ENCODE measurements at places on chromosomes 3 and 15.

DNA sequence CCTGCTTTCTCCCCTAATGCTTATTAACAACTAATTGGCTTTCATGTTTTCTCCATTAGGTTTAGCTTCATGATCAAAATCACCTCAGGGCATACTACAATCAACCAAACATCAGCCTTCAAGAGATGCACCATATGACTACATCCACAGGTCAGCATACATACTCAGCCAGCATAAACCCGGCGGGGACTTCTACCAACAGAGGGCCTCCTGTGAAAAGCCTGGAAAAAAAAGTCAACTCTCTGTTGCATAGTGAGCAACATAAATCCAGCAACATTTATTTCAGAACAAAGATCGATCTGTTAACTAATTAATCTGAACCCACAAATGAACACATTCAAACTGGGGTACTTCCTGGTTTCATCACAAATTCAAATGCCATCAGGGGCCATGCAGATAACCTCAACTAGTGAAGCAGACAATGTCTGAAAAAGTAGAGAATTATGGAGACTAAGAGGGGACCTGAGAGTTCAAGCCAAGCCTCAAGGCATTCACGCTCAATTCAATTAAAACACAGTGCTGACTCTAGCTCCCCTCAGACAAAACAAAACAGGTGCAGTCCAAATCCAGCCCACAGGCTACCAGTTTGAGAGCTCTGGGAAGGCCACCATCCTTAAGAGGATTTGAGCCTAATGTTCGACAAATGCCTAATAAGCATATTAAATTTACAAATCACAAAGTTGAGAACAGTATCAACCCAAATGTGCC is 124.5 kb downstream of the MAGI1 start:
- DNase-seq, result no peak

DNA sequence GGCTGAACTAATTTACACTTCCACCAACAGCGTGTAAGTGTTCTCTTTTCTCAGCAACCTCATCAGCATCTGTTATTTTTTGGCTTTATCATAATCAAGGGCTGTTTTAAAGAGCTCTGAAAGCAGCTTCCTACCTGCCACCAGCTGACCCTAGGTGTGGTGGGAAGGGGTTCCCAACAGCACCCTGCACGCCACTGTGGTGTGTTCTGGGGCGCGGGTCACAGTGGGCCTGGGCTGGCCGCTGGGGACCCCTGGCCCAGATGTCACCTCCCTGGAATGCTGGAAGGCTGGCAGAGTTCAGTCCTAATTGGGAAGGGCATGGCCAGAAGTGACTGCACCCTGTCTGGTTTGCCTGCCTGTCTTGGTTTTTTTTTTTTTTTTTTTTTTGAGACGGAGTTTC is 82.2 kb downstream of the ASB7 start:
- no peak for DNase-seq

GRCh38 chr15:38707802-38708671 is 143.4 kb upstream of the RASGRP1 start:
- no peak for DNase-seq

GRCh38 chr3:138227650-138228049 is 40.5 kb downstream of the ARMC8 start:
- DNase-seq, result no peak

DNA sequence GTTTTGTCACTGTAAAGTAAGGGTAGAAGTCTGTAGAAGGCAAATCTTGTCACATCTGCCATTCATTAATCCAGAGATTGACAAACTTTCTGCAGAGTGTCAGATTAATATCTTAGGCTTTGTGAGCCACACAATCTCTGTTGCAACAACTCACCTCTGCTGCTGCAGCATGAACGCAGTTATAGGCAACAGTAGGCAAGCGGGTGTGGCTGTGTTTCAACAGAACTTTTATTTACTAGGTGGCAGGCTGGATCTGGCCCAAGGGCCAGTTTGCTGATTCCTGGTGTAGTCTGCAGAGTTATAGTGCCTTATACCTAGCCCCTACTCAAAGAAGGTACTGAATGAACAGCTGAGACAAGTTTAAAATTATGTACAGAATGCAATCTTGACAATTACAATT is 396.7 kb downstream of the FOXP1 start:
- no peak for DNase-seq

DNA sequence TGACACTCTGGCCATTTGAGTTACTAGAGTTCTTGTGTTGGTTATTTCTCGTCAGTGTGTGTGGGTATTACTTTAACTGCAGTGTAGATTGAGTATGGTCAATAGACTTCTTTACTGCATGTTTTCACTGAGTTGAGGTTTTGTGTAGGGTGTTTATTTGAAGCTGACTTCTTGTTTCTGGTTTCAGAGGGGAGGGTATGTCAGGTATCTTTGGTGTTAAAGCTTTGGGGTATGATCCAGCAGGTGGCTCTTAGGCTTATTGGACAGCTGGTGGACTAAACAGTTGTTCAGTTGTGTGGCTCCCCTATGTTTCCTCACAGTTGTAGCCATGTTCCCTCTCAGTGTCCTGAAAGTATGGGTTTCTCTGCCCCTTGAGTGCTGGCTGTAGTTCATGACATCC is 72.0 kb downstream of the AKAP13 start:
- no peak for DNase-seq

All from frontal cortex (tissue), 4 donors.